ENCODE measurements at places on chromosomes 7 and 10.
A peak's percentile ranks its signal among the peaks of the same experiment; 100 is the strongest.

DNA sequence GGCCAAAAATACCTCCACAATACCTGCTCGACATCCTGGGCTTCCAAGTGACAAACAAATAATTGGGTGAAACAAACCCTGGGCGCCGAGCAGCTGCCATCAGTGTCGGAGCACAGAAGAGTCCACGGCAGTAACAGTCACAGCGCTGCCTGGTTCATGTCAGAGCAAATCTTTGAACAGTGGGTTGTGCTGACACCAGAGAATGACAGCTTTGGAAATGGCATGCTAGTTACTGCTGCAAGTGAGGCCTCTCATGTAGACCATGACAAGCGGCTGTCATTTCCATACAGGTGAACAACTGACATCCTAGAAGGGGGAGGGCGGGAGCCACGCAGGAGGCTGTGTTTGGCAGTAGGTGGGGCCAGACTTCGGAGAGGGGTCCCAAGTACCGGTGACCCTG is 420.5 kb upstream of the GALNT17 start:
- no peak for DNase-seq

- no peak for DNase-seq
Observed at GRCh38 chr7:14687777-14688176, 214.8 kb downstream of the DGKB start.

DNA sequence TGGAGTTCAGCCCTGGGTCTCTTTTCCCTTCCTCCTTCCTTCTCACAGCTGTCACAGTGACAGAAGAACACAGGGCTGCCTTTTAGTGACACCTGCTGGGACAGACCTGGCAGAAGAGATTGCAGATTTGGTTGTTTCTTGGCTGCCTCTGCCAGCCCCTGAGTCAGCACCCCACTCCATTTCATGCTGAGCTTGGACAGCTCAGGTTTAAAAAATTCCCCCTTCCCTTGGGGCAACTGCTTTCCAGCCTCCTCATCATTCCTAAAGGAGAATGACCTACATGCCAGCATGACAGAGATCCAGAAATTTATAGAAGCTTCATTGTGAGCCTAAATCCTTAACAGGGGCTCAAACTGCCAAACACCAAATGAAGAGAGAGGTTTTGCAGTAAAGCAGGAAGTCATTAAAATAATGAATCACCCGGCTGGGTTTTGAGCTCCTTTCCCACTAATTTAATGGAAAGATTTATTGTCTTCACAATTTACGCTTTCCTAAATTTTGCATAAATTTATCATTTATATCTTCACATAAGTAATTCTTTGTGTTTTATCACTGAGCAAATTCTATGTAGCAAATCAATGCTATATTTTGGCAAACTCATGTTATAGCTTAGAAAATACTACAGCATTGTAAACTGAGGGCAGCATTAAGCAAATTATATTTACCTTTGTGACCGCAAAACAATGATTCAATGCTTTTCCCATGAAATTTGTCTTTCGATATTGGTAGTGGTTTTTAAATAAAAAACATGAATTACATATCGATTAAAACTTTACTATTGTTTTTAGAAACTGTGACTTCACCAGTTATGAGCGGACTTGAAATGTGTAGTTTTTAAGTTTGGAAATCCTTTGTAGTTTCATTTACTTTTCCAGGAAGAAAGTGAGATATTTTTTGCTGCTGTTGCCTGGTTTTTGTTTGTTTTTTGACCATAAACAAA is 399.5 kb upstream of the ANKRD30A start:
- no peak for DNase-seq

GRCh38 chr7:17302575-17303142 is 4.2 kb downstream of the AHR start:
- no peak for DNase-seq

- no peak for DNase-seq
Observed at GRCh38 chr7:24727154-24728120, 29.8 kb downstream of the GSDME start.

DNA sequence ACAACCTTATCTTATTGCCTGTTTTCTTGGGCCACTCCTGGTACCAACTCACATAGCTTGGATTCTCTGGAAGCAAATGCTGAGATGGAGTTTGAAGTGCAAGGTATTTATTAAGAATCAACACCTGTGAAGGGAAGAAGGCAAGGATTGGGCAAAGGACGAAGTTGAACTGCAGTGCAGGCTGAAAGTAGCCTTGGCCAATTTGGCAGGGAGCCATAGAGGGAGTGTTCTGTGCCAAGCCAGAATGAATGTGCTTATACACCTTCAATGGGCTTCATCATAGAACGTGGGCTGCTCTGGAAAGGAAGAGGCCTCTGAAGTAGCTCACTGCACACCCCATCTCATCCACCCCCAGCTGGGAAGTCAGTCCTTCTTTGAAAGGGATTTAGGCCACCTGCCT is 79.8 kb upstream of the IFRD1 start:
- peak; percentile 95 for DNase-seq

DNA sequence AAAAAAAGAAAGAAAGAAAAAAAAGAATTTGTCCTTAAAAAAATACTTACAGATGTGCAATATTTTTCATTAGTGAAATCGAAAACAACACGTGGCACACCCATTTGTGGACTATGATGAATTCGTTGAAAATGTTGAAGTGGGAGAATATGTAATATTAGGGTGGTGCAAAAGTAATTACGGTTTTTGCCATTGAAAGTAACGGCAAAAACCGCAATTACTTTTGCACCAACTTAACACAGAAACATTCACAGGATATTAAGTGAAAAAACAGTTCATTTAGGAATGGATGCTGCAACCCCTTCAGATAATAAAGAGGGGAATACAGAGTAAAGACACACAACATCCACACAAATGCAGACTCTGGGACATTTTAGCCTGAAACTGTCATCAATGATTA is 96.0 kb downstream of the CALN1 start:
- no peak for DNase-seq

GRCh38 chr7:115851291-115851690 is 179.3 kb downstream of the TFEC start:
- DNase-seq, result no peak

DNA sequence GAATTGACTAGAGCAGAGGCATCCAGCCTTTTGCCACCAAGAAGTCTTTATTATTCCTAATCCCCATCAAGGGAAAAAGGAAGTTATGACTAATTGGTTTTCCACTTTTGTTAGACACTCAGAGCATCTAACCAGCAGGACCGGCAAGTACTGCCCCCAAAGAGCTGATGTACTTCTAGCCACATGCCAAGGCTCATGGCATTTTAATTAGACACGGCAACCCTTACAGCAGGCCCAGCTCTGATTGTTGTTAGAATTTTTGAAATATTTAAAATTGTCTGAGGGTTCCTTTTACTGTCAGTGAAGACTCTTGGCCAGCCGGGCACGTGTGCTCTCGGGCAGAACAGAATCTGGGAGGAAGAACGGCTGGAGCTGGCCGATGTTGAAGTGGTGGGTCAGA is 114.8 kb downstream of the SPAG6 start:
- DNase-seq, result no peak
